ENCODE measurements at places on chromosomes 1 and 21.

DNA sequence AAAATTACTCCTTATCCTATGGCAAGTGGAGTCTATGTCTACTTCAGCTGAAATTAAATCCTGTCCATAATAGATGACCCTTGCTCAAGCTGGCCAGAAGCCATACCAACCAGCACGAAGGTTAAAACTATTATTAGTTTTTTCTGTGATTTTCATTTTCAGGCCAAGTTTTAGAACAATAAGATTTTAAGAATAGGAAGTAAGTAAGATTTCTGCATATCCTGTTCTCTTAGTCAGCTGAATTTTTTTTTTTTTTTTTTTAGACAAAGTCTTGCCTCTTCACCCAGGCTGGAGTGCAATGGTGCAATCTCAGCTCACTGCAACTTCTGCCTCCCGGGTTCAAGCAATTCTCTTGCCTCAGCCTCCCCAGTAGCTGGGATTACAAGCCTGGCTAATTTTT is 6.1 kb upstream of the RBP7 start:
- no peak for DNase-seq

- no peak for DNase-seq
Observed at GRCh38 chr1:99963041-99963795, 6.6 kb upstream of the SLC35A3 start.

- no peak for DNase-seq
Observed at GRCh38 chr1:89363196-89363595, 663 bp upstream of the GBP6 start.

GRCh38 chr1:235532360-235532759 is 28.1 kb upstream of the B3GALNT2 start:
- no peak for DNase-seq

DNA sequence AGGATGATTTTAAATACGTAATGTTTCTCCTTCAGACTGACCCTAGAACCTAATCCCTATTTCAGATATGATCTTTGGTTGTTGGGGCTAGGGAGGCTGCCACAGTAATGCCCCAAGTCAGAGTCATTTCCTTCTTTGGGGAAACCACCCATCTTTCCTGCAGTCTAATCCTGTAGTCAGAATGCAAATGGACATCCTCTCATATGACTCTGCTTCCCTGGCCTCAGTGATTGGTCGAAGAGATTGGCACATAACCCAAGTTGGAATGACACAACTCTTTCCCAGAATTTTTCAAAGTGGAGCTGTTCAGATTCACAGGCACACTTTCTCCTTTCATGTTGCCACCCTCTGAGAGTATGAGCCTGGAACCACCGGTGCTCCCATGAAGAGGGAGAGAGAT is 58.8 kb upstream of the ZNF644 start:
- no peak for DNase-seq

DNA sequence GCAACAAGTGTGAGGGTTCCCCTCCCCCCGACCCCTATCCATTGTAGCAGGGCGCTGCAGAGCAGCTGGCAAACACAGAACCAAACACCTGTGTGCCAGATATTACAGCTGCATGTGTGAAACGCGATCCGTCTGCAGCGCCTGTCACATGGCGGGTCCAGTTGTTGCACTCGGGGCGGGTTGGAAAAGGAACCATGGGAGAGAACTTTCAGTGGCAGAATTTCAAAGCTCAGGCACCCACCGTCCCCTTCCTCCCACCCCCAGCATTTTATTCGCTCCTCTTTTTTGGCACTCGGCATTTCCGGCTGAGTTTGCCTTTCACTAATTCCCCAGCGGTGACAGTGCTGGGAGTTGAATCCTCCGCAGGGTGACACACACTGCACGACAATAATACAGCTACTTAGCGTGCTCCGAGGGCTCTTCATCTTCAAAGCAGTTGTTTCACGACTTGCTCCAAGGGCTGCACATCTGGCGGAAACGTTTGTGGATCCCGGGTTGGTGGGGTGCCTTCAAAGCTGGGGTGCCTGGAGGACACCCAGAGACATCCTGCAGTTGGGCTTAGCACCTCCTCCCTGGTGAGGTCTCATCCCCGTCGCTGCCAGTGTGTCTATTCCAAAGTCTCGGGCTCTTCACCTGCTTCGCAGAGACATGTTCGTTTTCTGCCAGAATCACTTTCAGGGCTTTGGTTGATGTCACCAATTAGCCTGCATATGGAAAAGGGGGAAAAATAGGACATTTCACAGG is 180.7 kb downstream of the ZBTB18 start:
- DNase-seq: peak; percentile 12

- no peak for DNase-seq
Observed at GRCh38 chr21:34668803-34669148, at the start of gene CLIC6. Gene CLIC6, plus strand, starts transcription at chr21:34668994. Its CDS starts 395 bp downstream, at chr21:34669389.

DNA sequence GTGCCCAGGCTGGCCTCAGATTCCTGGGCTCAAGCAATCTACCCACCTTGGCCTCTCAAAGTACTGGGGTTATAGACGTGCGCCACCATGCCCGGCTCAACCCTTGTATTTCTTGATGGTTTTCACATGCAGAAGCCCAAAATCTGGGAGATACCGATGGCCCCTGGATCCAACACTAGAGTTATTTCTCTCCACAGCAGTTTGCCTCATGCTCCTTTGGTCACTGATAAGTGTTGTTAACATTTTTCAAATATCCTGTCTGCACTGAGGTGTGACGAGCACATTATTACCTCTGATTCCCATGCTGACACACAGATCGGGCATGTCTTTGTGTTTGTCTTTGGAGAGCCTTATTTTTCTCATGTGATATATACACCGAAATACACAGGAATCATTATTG is 107.0 kb downstream of the KIF26B start:
- no peak for DNase-seq

GRCh38 chr1:14128096-14128495 is 428.1 kb downstream of the PRDM2 start:
- DNase-seq: no peak

All from NCI-H2081 treated with DMSO at 0.1 percent for 48 hours (cell line).